ENCODE measurements at places on chromosomes 1 and 21.

GRCh38 chr21:38311765-38312164 is 55.0 kb downstream of the KCNJ15 start:
- DNase-seq: no peak

GRCh38 chr1:10676963-10677362 is 119.5 kb downstream of the CASZ1 start:
- DNase-seq: no peak

GRCh38 chr1:71046891-71047634 is 553 bp downstream of the PTGER3 start:
- DNase-seq: no peak

DNA sequence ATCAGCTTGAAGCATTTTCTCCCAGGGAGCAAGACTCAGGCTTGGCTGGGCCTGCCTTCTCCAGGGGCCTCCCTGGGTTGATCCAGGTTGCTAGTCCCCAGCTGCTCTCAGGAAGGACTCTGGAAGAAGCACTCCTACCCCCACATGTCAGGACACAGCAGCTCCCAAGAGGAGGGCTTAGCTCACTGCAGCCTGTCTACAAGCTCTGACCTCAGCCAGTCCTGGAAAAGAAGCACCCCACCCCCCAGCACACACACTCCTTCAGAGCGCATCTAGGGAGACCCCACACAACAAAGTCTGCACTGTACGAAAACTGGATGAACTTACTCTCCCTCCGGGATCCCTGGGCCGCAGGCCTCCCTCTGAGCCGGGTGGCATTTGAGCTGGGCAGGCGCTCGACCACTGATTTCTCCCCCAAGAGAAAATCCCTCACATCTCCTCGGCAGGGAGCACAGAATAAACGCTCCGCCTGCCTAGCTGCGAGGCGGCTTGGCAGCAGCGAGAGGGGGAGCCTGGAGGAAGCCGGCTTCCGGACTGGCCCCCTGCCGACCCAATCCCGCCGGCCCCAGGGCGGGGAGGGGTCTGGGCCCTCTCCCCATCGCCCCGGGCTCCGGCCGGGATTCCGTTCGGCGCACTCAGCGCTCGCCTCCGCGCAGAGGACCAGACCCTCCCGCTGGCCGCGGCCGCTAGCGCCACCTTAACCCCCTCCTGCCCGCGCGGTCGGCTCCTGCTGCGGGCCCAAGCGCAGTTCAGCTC is at the start of gene KCNA2:
Gene KCNA2, minus strand, starts transcription at position 458 of the 756 bp plus-strand sequence. CDS start 1,576 bp downstream, outside the sequence.
- no peak for DNase-seq

DNA sequence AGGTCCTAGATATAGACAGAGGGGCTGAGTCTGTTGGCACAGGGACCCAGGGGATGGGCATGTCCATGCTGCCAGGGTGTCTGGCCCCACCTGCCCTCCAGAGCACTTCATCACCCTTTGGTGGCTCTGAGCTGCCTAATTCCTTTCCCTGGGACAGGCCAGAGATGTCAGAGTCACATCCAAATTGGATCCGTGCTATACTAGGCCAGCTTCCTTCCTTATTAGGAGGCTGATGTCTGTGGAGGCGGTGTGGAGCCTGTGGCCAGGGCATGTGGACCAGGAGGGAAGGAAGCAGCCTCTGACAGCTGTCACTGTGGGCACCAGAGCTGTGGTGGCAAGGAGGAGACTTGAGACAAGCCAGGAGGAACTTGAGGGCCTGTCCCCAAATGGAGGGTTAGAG is 77.7 kb upstream of the TMEM51 start:
- DNase-seq: no peak

- no peak for DNase-seq
These were observed 75.8 kb downstream of the FHAD1 start for GRCh38 chr1:15322648-15323350.

GRCh38 chr21:45788198-45788597 is 144.7 kb downstream of the PCBP3 start:
- no peak for DNase-seq

- no peak for DNase-seq
These were observed 164.0 kb downstream of the PGBD5 start for GRCh38 chr1:230261928-230262650.

- DNase-seq: no peak
These were observed 20.2 kb upstream of the FAM76A start for GRCh38 chr1:27705545-27705944.

GRCh38 chr1:55005351-55006140 is 6.8 kb downstream of the BSND start:
- no peak for DNase-seq

DNA sequence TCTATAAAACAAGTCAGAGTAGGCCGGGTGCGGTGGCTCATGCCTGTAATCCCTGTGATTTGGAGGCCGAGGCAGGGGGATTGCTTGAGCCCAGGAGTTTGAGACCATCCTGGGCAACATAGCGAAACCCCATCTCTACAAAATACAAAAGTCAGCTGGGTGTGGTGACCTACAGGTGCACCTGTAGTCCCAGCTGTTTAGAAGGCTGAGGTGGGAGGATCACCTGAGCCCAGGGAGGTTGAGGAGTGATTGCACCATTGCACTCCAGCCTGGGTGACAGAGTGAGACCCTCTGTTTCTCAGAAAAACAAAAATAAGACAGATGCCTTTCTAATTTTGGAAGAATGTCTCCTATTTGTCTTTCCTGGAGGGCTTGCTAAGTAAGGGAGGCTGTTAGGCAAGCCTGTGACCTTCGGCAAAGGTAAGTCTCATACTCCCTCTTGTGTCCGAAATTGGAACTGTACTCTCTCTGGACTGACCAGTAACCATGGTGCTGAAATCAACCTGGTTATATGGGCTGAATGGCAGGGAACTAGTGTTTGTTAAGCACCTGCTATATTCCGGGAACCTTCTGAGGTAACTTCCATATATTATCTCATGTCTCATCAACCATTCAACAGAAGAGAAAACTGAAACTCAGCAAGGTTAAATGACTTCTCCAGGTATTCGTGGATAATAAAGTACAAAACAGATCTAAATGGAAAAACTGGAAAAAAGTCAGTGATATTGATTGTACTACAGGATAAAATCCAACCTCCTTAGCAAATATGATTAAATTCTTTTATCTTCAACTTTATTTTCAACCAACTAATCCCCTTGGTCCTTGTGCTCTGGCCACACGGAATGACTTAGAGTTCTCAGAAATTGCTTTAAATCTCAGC is 11.8 kb upstream of the RAB3B start:
- peak; percentile 84 for DNase-seq

DNA sequence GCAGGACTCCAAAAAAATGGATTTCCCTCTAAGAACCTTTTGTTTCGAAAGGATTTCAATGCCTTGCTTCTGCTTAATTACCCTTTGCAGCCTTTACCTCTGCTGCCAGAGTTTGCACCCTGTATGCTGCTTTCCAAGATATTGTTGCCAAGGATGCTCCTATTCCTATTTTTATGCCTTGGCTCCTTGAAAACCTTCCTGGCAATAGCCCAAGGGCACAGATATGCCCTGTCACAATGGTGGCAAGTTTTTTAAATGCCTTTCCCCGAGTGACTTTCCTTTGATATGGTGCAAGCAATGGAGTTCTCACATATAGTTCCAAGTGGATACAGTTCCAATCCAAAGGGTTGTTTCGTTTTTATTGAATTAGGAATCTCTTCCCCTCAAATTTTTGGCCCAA is 1983.0 kb downstream of the MRPL39 start:
- no peak for DNase-seq

DNA sequence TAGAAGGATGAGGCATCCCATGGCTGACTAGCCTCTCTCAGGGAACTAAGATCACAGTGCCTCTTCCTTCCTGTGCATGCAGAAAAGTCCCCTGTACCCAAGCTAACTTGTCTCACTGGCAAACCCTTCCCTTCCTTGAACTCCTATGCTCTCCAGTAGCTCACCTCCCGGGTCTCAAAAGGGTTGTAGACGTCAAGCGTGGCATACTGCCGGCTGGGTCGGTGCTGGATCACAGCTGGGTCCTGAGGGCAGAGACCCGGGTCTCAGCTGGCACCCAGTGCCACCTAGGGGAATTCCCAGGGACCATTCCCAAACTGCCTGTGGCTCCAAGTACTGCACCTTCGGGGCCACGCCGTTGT is 688 bp downstream of the SCAMP3 start:
- peak; percentile 44 for DNase-seq

GRCh38 chr1:157195521-157196244 is 57.5 kb upstream of the ETV3 start:
- DNase-seq: no peak

- no peak for DNase-seq
These were observed 27.4 kb upstream of the ASPM start for GRCh38 chr1:197173571-197174507.

DNA sequence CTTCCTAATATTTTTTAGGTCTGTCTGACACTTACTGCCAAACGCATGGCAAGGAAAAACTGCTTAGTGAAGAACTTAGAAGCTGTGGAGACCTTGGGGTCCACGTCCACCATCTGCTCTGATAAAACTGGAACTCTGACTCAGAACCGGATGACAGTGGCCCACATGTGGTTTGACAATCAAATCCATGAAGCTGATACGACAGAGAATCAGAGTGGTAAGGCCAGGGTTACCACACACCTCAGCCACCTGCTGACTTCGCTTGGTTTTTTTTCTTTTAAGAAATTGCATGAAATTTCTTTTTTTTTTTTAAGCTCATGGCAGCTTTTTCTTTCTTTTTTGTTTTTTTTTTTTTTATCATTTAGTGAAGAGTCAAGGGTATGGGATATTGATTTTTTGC is 17.2 kb downstream of the ATP1A1 start:
- DNase-seq: no peak

DNA sequence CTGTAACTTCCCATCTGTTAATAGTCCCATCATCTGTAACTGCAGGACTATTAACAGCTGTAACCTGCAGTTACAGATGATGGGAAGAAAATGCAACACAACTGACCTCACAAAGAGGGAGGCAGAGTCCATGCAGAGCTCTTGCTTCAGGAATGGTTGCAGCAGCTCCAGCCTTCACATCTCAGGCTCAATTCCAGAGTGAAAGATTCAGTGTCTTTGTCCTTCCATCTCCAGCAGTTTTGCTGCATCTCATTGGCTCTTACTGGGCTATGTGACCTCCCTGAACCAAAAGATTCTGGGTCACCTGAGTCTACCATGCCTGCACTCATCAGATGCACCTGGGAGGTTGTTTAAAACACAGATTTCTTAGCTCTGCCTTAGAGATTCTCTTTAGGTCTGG is 686.7 kb downstream of the MATN1 start:
- no peak for DNase-seq

- no peak for DNase-seq
These were observed 20.0 kb downstream of the ZNF678 start for GRCh38 chr1:227583354-227583753.

GRCh38 chr1:209455661-209456358 is 127.7 kb upstream of the CAMK1G start:
- DNase-seq: no peak

DNA sequence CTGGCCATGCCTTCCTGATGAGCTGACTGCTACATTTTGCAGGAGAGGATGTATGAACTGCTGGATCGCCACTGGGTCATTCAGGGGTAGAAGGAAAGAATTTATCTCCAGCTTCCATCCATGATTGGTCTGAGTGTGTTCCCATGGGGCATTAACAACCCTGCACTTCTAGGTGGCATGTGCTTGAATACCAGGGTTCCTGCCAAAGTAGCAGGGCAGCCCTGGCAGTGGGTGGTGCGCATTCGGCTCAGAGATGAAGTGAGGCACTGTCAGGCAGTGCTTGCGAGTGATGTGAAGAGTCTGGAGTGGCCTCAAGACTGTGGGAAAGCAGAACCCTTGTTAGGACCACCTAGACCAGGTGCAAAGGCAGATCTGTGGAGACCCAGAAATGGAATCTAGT is 294.9 kb downstream of the ASTN1 start:
- no peak for DNase-seq

DNA sequence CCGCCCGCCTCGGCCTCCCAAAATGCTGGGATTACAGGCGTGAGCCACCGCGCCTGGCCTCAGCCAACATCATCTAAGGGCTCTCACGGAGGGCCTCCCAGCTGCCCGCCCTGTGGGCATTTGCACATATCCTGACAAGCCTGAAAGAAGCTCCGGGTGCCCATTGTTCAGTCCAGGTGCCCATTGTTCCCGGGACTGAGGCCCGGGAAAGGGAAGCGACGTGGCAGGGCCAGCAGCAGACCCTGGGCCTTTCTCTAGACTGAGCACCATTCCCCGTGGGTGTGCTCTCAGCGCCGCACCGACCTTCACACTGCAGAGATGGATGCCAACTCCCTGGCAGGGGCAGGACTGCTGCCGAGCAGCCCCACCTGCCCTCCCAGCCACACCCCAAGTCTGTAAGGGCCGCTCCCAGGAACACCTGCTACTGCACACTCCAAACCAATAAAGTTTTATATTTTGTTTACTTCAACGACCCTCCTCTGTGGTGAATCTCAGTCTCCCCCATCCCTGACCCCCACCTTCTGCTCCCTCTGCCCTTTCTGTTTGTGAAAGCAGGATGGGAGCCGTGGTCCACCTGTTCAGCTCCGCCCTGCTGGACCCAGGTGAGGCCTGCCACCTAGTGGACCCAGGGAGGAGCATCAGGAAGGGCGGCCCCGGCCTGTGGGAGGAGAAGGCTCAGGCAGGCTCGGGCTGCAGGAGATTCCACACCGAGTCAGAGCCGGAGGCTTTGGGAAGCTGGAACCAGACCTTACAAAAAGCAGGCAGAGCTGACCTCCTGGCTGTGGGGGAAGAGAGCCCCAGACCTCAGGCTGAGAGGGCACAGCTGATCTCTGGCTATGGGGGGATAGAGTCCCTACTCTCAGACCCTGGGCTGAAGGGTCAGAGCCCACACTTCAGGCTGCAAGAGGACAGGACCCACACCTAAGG is 1.1 kb upstream of the TMEM82 start:
- DNase-seq: peak; percentile 50

DNA sequence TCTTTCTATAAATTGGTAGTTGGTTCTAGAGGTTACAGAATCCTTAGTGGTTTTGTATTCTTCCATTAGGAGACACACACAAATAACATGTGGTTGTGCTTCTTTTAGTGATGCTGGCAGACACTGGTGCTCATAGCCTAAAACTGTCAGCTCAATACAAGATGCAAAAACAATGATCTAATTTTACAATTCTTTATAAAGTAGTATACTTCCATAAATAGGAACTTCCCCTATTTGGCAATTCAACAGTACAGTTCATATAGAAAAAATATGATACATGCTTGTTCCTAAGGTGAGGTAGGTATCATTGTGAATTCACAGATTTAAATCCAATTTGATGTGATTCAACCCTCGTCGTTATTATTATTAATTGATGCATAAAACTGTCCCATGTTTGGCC is 20.8 kb upstream of the CCDC17 start:
- no peak for DNase-seq

DNA sequence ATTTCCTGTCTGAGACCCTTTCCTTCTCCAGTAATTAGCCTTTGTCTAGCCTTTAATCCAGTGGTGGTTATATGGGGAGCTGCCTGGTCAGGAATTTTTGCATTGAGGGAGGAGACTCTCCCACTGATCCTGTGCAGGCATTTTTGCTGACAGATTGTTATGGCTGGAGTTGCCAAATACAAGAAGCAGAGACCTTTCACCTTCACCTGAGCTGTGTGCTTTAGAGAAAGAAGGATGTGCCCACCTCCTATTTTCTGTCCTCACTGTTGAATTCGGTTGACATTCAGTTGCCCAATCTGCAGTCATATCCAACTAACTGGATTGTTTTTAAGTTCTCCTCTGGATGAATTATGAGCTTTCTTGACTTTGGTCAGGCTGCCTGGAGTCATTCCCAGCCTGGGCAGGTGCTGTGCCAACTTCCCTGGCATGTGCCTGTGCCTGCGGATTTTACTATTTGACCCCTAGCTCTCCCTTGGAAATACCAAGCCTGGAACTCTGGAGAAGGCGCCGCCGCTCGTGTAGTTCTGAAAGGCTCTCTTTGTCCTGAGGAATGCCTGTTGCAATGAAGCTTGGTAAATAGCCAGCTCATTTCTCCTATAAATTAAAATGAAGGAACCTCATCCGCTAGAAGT is 143.9 kb downstream of the NOS1AP start:
- DNase-seq: no peak
